ENCODE measurements at places on chromosomes 12 and 14.

- DNase-seq = no peak
These were observed 80.9 kb downstream of the ABCD2 start for GRCh38 chr12:39538679-39539104.

DNA sequence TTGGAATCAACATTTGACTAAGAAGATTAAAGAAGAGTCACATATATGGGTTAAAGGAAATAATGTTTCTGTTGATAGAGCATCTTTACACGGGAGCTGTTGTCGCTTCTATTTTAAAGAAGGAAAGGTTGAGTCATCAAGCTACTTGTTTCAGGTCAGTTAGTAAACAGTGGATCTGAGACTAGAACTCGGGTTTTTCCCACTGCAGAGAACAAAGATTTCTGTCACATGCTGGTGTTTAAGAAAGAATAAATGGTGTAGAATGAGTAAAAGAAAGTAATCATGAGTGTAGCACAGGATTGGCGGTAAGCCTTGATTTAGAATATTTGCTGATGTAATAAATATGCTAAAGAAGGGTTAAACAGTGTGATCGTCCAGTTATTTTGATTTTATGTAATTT lies 455.5 kb downstream of the AEBP2 start:
- no peak for DNase-seq

- no peak for DNase-seq
These were observed 834.7 kb downstream of the GALC start for GRCh38 chr14:87158283-87158682.

DNA sequence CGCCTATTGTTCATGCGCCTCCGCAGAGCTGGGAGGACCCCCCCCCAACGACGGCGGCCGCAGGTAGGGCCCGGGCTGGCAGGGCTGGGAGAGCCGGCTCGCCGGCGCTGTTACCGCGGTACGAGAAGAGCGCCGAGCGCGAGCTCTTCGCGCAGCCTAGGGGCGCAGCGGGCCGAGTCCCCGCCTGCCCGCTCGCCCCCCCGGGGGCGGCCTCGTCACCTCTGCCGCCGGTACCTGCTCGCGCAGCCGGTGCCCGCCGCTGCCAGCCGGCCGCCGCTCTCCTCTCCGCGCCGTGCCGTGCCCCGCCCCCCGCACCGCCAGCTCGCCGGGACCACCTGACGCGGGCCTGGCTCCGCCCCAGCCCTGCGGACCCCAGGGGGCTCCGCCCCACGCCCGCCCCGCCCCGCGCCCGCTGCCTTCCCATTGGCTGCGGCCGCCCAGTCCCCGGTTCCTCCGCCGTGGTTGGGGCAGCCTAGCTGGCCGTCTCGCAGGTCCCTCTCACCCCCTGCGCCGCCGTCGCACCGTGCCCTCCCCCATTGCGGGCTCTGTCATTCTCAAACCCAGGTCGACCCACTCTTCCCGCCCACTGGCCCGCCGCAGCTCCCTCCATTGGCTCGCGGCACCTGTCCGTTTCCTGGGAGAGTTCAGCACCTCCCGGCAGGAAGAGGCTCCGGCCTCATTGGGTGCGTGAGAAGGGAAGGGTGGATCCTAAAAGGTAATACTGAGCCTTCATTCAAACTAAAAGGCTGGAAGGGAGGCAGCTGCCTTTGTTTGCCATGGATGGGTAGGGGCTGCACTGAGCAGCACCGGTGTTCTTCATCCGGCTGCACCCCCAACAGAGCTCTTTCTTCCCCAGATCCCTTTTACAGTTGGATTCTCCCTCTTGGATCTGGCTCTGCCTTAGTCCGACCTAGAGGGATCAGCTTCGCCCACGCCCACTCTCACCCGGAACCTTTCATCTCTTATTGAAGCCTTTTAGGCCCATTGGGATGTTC lies at the start of gene MAP3K9:
TSS of gene MAP3K9 (minus strand) at position 289 of the 995 bp plus-strand sequence. CDS start 342 bp downstream, outside the sequence.
- DNase-seq = peak; percentile 86

GRCh38 chr14:22598896-22599244 lies 770 bp downstream of the ABHD4 start:
- DNase-seq = peak; percentile 16

DNA sequence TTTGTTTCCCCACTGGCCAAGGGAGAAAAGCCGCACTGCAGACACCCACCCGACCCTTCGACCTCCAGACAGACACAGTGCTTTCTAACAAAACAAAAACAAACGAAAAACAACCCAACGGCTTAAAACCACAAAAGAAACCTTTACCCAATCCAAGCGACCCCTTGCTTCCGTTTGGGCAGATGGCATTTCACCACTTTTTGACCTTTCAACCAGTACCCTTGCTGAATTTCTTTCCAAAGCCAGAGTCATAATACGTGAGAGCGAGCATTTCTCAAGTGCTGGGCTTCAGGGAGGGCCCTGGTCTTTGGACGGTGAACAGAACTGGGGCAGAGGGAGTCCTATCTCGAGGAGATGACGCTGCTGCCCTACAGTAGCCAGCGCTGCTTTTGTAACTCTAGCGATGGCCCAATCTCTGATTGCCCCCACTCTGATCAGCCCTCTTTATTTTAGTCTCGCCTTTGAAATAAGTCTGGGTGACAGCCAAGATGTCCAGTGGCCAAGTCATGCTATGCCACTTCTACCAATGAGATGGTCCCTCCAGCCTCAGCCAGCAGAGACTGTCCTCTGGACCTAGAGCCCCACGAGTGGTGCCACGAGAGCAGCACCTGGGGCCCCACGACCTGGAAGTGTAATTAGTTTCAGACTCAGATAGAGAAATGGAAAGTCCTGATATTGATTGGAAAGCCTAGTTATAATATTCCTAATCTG lies 21.9 kb upstream of the ADIPOR2 start:
- no peak for DNase-seq

DNA sequence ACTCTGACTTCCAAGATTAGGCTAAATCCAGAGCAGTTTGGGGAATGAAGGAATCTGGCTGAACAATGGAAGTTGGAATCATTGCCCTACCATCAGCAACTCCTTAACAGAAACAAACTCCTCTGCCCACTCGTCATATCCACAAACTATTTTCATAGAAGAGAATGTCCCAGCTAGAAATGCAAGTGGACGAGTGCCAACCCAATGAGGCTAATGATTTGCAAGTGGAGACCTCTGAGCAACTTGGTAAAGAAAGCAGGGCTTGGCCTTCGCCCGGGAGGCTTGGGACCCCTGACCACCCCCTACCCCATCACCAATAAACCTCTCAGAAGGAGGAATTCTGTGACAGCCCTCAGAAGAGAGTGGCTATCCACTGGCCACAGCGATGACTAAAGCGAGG lies 40.0 kb upstream of the DDX11 start:
- no peak for DNase-seq

DNA sequence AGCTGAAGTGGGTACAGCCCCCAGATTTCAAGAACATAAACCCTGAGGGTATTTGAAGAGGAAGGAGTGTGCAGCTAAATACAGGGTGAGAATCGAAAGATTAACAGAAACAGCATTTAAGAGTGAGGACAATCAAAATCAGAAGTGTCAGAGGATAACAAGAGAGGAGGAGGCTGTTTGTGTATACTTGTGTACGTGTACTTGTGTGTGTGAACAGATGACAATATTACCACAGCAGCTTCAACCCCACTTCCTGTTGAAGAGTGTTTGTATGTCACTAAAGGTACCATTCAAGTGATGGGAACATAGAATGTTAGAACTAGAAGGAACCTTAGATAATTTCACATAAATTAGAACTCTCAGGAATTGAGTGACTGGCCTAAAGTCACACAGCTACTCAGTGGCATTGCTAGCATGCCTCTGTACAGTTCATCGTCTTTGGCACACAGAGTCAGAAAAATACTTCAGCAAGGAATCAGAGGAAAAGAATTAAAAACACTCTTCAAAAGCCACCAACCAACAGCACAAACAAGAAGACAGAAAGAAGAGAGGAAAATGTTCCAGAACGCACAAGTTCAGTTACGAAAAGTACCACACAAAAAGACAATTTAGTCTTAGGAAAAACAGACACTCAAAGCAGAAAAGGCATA lies 164.3 kb upstream of the BCL2L14 start:
- DNase-seq = no peak

DNA sequence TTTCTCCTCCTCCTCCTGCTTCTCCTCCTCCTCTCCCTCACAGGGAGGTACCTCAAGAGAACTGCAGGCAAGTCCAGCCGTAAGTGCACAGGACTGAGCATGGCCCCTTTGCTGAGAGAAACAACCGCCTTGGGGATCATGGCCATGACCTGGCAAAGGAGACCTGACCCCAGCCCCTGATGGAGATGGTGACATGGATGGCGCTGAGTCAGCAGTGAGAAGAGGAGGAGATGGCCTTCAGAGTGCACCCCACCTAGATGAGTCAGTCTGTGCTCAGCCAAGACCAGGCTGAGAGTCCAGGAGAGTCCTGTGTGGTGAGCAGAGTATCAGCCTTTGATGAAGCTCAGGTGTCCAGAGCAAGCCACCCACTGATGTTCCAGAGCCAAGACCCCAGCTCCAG lies 36.4 kb downstream of the MEG3 start:
- no peak for DNase-seq

DNA sequence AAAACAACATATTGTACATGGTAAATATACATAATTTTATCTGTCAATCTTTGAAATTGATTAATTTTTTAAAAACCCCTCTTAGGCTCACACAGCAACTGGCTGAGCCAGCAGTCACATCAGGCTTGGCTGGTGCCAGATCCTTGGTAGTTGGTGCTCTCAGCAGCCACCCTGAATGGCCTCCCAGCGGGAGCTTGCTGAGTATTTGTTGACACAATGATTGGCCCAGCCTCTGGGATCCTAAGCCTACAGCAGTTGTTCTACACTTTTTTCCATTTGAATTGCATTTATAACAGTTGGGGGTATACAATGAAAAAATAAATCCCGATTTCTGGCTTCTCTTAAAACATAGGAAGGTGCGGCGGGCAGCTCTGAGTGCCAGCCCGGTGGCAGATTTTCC lies 11.1 kb downstream of the PRKAB1 start:
- DNase-seq = no peak

DNA sequence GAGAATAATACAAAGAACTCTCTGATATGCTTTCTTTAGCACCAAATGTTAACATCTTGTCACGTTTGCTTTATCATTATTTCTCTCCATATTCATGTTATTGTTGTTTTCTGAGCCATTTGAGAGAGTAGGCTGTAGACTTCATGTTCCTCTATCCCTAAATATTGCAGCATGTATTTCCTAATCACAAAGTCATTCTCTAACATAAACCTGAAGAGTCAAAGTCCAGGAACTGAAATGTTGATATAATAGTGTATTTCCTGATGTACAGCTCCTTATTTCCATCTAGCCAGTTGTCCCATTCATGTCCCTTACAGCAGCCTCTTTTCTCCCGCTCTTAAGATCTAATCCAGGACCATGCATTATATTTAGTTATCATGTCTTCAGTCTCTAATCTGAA lies 72.8 kb downstream of the SPATS2 start:
- no peak for DNase-seq

- DNase-seq = no peak
These were observed 8.2 kb downstream of the VDR start for GRCh38 chr12:47896633-47897032.

GRCh38 chr12:94133964-94134795 lies 14.2 kb upstream of the PLXNC1 start:
- DNase-seq = peak; percentile 13

- DNase-seq = no peak
These were observed 218.9 kb downstream of the MED13L start for GRCh38 chr12:116058574-116058973.

- no peak for DNase-seq
These were observed 96.2 kb upstream of the FGD4 start for GRCh38 chr12:32303174-32303549.
